AML-193 (cell line): ENCODE measurements at places on chromosomes 7 and 10.

- no peak for DNase-seq
Measured at GRCh38 chr10:48478980-48479811, 125.7 kb downstream of the ARHGAP22 start.

GRCh38 chr7:47239034-47239433 is 342.9 kb downstream of the TNS3 start:
- DNase-seq, result no peak

- no peak for DNase-seq
Measured at GRCh38 chr7:41277561-41277960, 425.3 kb downstream of the INHBA start.

GRCh38 chr7:14836006-14836405 is 66.5 kb downstream of the DGKB start:
- DNase-seq, result no peak

- DNase-seq, result no peak
Measured at GRCh38 chr7:53638517-53638916, 603.1 kb downstream of the POM121L12 start.

DNA sequence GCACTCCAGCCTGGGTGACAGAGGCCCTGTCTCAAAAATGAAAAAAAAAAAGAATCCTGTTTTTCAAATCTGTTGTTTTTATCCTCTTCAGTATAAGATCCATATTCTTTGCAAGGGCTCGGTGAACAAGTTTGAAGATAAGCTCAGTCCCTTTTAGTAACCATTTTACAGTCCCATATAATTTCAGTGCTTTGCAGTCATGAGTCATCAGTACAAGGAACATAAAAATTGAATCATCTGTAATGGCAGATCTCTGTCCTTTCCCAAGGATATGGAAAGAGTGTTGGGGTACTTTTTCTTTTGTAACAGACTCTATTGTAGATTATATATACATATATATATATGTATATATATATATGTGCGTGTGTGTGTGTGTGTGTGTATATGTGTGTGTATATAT is 52.2 kb upstream of the ZPBP start:
- no peak for DNase-seq
